ENCODE measurements at places on chromosomes 13 and 19. TPM values are rescaled to one million over a fixed set of nuclear protein-coding genes. Genes with fewer than 3 reads are reported as not detected.

The ZNF780A gene
- total RNA-seq: 8.3 TPM

The FAM216B gene
- not detected for total RNA-seq

The SUCLA2 gene
- 32.9 TPM for total RNA-seq

The SPRED3 gene
- total RNA-seq: 1.8 TPM

The ZNF729 gene
- not detected for total RNA-seq

The WDR87 gene
- total RNA-seq: not detected

All from airway epithelial cell (primary cell).